ENCODE measurements at places on chromosomes 4 and X. TPM values are rescaled to one million over a fixed set of nuclear protein-coding genes. Genes with fewer than 3 reads are reported as not detected.

GRCh38 chrX:70478526-70479245 is 34.1 kb downstream of the DLG3 start:
- DNase-seq: no peak

- DNase-seq: no peak
These were observed 1419.8 kb downstream of the ADGRL3 start for GRCh38 chr4:62619971-62620370.

- DNase-seq: no peak
These were observed 45.7 kb downstream of the SYTL5 start for GRCh38 chrX:38052096-38052495.

DNA sequence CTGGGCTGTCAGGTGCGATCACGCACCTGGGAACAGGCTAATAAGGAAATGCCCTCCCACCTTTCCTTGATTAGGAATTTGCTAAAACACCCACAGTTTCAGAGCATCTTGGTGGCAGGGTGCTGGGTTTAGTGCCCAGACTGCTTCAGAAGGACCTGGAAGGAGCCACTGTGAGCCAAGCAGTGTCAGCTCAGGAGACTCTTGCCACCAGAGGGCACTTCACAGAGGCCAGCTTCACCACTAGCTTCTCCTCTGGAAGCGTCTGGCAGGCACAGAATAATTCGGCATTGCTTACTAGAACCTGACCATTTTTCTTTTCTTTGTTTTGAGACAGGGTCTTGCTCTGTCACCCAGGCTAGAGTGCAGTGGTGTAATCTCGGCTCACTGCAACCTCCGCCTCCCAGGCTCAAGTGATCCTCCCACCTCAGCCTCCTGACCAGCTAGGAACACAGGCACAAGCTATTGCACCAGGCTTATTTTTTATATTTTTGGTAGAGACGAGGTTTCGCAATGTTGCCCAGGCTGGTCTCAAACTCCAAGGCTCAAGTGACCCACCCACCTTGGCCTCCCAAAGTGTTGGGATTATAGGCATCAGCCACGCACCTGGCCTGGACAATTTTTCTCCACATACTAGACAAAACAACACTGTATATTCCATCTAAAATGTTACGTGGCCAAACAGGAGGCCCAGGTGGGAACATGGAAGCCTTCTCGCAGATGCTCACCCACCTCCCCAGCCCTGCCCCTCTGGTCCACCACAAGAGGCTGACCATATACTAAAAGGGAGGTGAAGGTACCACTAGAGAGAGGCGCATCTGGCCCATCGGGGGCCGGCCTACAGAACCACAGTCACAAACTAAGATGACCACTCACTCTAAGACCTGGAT is 14.1 kb downstream of the NOP14 start:
- peak; percentile 37 for DNase-seq

- peak; percentile 28 for DNase-seq
These were observed 207.2 kb downstream of the NLGN4X start for GRCh38 chrX:6021316-6022091.

GRCh38 chrX:3124031-3124430 is 82.8 kb downstream of the ARSF start:
- DNase-seq: no peak

- DNase-seq: peak; percentile 23
These were observed 73.2 kb upstream of the STS start for GRCh38 chrX:7074148-7074907.

DNA sequence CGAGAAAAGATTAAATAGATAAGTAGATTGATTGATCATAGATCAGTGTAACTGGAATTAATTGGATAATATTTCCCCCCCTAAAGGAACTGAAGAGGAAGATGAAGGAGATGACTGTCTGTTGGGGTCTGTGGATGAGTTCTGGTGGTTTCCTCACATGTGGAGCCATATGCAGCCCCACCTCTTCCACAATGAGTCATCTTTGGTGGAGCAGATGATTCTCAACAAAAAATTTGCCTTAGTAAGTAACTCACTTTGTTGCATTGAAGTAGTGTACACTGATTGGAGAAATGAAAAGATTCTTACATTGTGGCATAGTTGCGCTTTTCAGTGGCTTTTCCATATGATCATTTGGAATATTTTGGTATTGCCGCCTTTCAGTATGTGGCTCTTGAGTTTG is 80.4 kb downstream of the NDST3 start:
- DNase-seq: no peak

GRCh38 chrX:29145316-29145715 is 558.1 kb downstream of the IL1RAPL1 start:
- no peak for DNase-seq

- DNase-seq: peak; percentile 32
These were observed 6.7 kb downstream of the SLC7A11 start for GRCh38 chr4:138235419-138235952.

GRCh38 chr4:183300655-183301054 is 19.4 kb downstream of the CLDN22 start:
- no peak for DNase-seq

DNA sequence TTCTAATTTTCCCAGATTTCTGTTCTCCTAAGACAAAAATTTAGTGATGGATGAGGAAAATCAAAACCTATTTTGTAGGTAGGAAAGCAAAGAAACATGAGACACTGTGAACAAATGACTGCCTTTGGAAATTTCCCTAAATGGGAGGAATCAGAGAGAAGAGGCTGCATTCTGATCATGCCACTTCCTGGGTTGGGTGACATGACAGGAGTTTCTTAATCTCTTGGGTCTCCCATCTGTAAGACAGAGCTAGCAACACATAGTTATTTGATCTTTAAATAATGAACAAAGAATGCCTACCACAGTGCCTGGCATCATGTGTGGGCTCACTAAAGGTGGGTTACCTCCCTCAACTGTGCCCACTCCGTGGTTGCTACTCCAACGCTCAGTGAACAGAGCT is 57.1 kb downstream of the CCDC149 start:
- no peak for DNase-seq

DNA sequence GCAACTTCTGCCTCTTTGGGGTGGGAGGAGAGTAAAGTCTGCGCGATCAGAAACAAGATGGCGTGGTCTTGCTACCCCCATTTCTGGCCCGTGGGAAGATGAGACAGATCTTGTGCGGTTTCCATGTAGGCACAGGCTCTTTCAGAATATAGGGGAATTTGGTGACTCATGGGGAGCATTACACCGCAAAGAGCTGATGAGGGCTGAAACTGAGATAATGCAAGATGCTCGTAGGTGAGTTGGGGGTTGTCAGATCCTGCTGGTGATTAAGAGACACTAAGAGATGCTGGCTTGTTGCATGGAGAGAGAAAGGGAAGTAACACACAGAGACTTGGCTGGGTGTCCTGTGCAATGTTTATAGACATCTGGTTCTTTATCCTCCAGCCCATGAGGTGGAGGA is 1.5 kb downstream of the EVC start:
- DNase-seq: no peak

DNA sequence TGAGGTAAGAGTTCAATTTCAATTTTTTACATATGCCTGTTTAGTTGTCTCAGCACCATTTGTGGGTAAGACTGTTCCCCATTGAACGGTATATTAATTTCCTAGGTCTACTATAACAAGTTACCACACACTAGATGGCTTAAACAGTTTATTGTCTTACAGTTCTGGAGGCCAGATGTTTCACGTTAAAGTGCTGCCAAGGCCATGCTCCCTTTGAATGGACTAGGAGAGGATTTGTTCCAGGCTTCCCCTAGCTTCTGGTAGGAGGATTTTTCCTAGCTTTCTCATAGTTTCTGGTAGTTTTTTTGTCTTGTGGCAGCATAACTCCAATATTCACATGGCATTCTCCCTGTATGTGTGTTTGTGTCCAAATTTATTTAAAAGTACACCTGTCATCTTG is 149.3 kb upstream of the CYSLTR1 start:
- no peak for DNase-seq

DNA sequence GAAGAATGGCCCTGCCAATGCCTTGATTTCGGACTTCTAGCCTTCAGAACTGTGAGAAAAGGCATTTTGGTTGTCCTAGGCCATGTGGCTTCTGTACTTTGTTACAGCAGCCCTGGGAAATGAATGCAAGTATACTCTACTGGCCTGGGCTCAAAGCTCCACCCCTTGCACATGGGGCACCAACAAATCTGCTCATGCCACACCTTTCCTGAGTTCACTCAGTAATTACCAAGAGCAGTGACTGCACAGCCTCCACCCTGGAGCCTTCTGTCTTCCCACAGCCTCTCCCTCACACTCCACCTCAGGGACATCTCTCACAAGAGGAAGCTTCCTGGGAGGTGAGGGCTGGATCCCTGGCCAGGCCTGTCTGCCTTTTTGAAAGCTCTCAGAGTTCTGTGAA is 29.1 kb upstream of the GAB1 start:
- peak; percentile 61 for DNase-seq

- DNase-seq: no peak
These were observed 137.6 kb downstream of the NPNT start for GRCh38 chr4:106032851-106033286.

DNA sequence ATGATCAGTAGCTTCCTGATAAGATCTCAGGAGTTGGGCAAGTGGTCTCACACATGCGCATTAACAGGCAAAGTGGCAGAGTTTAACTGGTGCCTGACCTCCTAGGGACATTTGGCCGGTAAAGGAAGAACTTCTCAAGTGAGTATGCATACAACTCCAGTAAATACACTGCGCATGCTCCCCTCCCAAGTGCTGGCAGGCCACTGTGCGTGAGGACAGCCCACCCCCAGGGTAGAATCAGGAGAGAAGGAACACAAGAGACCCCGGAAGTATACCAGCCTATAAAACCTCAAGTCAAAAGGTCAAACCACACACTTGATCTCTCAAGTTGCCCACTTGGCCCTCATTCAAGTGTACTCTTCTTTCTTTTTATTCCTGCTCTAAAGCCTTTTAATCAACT is 225.5 kb upstream of the ANKRD50 start:
- no peak for DNase-seq

DNA sequence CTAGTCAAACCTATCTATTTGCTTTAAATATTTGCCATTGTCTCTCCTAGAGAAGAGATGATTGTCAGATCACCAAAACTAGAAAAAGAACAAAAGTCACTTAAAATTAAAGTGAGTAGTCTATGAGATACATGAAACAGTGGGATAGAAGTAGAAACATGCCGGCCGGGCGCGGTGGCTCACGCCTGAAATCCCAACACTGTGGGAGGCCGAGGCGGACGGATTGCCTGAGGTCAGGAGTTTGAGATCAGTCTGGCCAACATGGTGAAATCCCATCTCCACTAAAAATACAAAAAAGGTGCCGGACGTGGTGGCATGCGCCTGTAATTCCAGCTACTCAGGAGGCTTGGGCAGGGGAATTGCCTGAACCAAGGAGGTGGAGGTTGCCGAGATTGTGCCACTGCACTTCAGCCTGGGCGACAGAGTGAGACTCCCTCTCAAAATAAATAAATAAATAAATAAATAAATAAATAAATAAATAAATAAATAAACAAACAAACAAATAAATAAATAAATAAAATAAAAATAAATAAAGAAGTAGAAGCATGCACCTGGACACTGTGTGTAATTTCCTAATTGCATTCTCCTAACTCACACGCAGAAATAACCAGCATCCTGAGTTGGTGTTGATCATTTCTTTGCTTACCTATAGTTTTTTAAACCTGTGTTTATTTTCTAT is 299.5 kb downstream of the PDHA2 start:
- no peak for DNase-seq

DNA sequence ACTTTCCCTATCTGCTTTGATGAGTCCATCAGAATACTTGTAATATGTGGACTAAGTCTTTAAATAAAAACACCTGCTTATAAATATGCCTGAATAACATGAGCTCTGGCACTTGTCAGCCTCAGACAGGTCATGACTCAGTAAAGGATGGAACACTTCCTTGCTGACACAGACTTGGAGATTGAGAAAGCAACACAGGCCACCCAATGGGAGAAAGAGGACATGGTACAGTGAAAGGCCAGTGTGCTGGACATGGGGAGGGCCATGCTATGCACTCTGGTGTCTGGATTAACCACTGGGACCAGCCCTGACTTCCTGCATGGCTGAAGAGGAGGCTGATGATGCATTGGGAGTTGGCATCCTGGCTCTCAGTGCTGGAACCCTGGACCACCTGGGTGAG is 149.5 kb downstream of the DHRSX start:
- DNase-seq: no peak

GRCh38 chr4:75034523-75034922 is 101.6 kb downstream of the PARM1 start:
- DNase-seq: no peak

- no peak for DNase-seq
These were observed 151.5 kb downstream of the VEGFC start for GRCh38 chr4:176641237-176641636.

GRCh38 chr4:74845834-74846233 is 51.5 kb upstream of the BTC start:
- DNase-seq: no peak

DNA sequence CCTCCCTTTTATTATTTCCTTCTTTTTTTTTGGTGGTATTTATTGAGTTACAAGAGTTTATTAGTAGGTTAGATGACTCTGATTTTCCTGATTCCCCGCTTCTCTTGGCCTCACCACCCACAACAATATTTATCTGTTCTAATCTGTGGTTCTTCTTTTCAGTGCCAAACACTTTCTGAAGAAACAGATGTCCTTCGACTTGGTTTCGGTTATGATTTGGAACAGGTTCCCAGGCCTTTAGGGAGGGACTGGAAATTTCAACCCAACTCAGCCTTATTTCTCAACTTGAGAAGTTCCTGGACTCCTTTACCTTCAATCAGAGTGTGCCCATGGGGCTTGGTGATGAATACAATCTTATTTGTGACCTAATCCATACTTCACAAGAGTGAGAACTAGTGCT is 108.1 kb downstream of the UCHL1 start:
- DNase-seq: no peak

GRCh38 chr4:119939071-119939995 is 127.3 kb downstream of the MAD2L1 start:
- DNase-seq: no peak

GRCh38 chrX:3697220-3697684 is 16.2 kb downstream of the PRKX start:
- DNase-seq: peak; percentile 22

ZMAT1 gene
- polyA plus RNA-seq: 18.3 TPM

PPARGC1A gene
- polyA plus RNA-seq: 4.8 TPM

METTL14 gene
- 5.9 TPM for polyA plus RNA-seq

GAGE12J gene
- polyA plus RNA-seq: not detected

CETN2 gene
- polyA plus RNA-seq: 13.6 TPM

KLHL5 gene
- polyA plus RNA-seq: 10.8 TPM

BMX gene
- 6.5 TPM for polyA plus RNA-seq

ADH1B gene
- 237 TPM for polyA plus RNA-seq

LRIT3 gene
- 0.54 TPM for polyA plus RNA-seq
